Uterus (tissue), 4 donors: ENCODE measurements at places on chromosomes 11 and 22.
A peak's percentile ranks its signal among the peaks of the same experiment; 100 is the strongest.

DNA sequence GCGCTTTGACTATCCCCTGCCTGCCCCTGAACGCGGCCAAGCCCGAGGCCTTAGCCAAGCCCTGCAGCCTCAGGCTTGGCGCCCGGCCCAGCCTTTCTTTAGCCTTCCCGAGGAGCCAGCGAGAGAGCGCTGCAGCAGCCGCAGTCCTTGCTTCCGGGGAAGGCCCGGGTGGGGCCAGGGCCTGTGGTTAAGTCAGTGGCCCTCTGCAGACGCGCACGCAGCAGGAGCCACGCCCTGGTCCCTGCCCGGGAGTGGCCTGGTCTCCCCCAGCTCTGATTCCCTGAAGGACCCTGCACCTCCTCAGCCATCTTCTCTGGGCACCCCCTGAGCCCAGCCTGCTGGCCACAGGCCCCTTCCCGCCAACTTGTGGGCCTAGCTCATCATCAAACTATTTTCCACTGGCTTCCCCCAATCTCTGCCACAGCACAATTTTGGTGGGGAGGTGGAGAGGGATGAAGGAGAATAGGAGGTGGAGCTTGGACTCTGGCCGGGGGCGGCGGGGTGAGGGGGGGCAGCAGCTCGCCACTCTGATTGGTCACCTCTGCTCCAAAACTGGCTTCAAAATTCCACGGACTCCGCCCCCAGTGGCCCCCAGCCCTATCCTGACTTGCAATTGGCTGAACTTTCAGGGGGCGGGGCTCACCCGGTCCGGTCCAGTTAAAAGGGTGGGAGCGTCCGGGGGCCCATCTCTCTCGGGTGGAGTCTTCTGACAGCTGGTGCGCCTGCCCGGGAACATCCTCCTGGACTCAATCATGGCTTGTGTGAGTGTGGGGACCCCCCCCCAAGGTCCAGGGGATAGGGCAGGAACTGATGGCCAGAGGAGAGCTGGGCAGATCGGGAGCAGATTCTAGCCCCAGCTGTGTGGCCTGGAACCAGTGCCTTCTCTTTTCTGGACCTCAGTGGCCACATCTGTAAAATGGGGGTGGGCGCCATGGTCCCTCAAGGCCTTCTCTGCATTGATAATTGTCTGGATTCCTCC lies at the start of gene LGALS1:
TSS of gene LGALS1 (plus strand) at position 686 of the 979 bp plus-strand sequence. CDS start at position 753, 67 bp downstream.
- peak; percentile 100 for DNase-seq

GRCh38 chr11:129578006-129578405 lies 202.4 kb downstream of the BARX2 start:
- no peak for DNase-seq

DNA sequence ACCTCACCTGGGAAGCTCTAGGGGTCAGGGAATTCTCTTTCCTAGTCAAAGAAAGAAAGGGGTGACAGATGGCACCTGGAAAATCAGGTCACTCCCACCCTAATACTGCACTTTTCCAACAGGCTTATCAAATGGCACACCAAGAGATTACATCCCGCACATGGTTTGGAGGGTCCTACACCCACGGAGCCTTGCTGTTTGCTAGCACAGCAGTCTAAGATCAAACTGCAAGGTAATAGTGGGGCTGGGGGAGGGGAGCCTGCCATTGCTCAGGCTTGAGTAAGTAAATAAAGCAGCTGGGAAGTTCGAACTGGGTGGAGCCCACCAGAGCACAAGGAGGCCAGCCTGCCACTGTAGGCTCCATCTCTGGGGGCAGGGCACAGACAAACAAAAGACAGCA lies 2830.6 kb upstream of the OR11H1 start:
- DNase-seq = no peak

GRCh38 chr22:25736378-25737011 lies 5.5 kb upstream of the MYO18B start:
- DNase-seq = no peak

- no peak for DNase-seq
Measured at GRCh38 chr22:43148581-43148980, 2.8 kb upstream of the TSPO start.

GRCh38 chr11:626475-627307 lies at the start of gene SCT:
Gene SCT (minus strand): TSS chr11:627181. CDS start chr11:627143, 38 bp downstream.
- DNase-seq = no peak

GRCh38 chr11:5992150-5992549 lies 5.4 kb upstream of the OR52L1 start:
- DNase-seq = no peak
